ENCODE measurements at places on chromosomes 13 and 19.

DNA sequence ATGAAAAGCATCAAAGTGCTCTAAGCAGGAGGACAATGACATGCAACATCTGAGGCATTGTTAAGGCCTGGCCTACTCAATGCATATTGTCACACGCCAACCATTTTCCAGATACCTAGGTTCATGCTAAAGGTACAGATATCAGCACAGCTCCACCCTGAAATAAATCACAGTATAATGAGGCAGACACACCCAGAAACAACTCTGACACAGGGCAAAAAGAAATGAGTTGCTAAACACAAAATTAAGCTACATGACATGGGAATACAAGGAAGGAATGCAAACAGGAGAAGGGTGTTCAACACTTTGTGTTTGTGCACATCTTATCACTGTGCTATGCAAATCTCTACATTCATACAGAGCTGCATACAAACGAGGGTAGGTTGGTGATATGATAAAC lies 86.5 kb downstream of the EPSTI1 start:
- no peak for DNase-seq

- DNase-seq, result peak; percentile 91
These were observed 1.2 kb upstream of the EEF2 start for GRCh38 chr19:3986260-3987041.

DNA sequence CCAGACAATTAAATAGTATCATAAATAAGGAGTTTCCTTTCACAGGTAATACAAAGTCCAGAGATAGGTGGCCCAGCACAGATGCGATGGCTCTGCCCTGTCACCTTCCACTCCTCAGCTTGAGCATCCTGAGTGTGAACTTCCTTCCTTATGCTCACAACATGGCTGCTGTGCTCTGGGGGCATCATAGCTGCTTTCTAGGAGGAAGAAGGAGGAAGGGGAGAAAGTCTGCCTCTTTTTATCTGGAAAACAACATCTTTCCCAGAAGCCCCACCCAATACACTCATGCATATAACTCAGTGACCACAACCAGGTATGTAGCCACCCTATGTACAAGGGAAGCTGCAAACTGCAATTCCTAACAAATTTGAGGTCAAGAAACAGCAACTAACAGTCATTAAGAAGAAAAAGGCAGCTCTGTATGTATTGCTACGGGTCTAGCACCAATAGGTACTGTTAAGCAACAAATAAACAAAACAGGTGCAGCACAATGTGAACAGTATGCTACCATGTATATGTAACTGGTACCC lies 201.2 kb upstream of the UBL3 start:
- no peak for DNase-seq

- DNase-seq, result no peak
These were observed 6.0 kb downstream of the SYCE2 start for GRCh38 chr19:12913011-12913561.

DNA sequence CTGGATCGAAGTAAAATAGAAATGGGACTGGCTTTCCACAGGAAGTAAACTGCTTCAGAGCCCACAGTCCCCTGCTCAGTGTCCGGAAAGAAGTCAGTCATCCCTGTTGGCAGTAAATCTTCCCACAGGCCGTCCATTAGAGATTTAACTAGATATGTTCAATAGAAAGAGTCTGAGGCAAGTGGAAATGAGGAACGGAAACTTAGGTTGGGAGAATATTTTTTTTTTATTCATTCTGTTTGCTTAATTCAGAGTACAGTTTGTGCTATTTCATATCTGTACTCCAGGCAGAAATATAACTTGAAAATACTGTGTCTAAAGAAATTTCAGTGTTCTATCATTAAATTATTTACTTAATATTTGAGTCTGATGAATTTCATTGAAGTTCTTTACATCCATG lies 22.7 kb downstream of the SLC25A15 start:
- DNase-seq, result peak; percentile 45

DNA sequence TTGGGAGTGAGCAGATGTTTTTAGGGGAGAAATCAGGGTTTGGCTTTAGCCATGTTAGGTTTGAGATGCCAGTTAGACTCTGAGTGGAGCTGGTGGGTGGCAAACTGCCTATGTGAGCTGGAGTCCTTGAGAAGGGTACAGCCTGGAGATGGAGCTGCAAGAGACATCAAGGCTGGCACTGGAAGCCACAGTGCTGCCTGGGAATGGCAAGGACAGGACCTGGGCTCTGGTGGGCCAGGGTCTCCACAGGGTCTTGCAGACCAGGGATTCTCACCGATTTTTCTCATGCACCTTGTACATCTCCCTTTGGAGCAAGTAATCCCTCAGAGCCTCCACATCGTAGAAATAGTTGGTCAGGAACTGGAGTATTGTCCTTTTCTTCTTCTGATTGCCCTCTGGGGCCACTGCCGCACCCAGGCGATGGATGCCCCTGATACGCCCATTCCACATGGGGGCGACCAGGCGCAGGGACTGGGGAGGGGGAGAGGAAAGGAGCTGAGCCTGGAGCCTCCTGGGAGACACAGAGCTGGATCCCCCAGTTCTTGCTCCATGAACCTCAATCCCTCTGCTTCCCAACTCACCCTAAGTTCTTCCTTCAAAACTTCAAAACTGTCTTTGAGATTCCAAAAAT lies 1.7 kb downstream of the DMAC2 start:
- no peak for DNase-seq

GRCh38 chr13:49258089-49258796 lies 10.5 kb downstream of the CDADC1 start:
- peak; percentile 53 for DNase-seq

DNA sequence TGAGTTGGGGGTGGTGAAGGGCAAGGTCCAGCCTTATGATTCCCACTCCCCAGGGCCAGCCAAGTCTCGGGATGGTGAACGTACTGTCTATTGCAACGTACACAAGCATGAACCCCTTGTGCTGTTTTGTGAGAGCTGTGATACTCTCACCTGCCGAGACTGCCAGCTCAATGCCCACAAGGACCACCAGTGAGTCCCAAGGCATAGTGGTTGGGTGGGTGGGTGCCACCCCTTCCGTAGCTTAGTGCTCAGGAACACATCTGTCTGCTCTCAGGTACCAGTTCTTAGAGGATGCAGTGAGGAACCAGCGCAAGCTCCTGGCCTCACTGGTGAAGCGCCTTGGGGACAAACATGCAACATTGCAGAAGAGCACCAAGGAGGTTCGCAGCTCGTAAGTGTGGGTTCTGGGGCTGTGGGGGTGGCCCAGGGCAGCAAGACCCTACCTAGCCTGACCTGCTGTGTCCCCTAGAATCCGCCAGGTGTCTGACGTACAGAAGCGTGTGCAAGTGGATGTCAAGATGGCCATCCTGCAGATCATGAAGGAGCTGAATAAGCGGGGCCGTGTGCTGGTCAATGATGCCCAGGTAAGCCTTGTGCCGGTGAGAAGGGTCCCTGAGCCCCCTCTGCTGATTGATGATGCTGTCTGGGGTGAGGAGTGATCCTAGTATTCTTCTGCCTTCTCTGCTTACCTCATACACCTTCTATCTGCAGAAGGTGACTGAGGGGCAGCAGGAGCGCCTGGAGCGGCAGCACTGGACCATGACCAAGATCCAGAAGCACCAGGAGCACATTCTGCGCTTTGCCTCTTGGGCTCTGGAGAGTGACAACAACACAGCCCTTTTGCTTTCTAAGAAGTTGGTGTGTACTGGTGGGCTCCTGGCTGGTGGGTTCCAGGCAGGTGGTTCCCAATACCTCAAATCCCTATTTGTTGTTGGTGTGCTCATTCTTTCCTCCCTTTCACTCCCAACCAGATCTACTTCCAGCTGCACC lies 3.8 kb downstream of the TRIM28 start:
- DNase-seq, result no peak

GRCh38 chr19:10228920-10229319 lies 2.2 kb downstream of the S1PR2 start:
- peak; percentile 53 for DNase-seq

DNA sequence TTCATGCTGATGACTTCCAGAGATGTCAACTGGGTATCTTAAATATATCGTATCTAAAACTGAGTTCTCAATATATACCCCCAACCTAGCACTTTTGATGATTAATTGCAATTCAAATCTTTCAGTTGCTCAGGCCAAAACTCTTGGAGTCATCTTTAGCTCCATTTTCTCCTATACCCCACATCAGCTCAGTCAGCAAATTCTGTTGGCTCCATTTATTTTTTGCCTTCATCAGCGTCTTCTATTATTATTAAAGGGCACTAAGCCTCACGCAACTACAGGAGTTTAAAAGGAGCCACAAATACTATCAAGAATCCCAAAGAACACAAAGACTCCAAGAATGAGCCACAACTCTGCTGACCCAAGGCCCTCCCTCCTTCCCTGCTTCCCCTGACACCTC lies 134.9 kb downstream of the KCTD12 start:
- DNase-seq, result no peak

DNA sequence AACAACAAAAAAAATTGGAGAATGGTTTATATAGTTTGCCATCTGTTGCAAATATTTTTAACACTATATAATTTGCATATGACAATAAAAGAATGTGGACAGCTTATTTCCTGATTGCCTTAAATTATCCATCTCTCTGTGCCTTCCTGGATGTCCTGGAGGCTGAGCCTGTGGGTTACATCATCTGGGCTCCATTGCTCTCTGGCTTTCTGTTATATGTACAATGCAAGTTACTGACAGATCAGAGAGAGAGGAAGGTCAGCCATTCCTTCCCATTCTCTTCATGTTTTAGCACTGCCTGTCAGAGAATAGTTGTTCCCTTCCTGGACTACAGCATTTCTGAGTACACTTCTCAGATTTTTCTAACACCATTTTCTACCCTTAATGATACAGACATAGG lies 758.3 kb upstream of the PCDH20 start:
- DNase-seq, result no peak

DNA sequence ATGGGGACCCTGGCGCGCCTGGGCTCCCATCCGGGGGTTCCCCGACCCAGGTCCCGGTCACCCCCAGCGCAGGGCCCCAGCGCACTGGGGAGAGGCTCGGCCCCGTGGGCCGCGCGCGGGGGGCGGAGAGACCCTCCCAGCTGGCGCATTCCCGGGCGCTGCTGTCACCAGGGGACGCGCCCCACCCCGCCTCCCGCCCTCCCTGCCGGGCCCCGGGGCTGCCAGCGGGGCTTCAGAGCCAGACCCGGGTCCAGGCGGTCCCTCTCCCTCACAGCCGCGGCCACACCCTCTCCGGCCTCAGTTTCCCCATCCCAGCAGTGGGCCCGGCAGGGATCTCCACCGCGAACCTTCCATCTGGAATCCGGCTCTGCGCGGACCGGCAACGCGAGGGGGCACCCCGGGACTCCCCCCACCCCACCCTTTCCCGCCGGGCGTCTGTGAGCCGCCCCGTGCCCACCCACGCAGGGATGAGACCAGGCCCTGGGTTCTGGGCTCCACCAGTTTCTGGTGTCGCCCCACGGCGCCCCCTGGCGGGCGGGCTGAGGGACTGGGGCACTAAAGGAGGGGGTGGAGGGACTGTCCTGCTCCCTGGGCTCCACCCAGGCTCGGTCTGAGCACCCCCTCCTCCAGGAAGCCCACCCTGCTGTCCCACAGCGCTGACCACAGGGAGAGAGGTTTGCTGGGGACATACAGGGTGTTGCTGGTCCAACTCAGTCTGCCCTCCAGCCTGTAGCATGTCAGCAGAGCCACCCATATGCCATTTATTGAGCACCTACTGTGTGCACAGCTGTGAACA lies 878 bp upstream of the ADAMTSL5 start:
- DNase-seq, result peak; percentile 80

GRCh38 chr13:109093998-109094397 lies 464.6 kb downstream of the MYO16 start:
- no peak for DNase-seq

DNA sequence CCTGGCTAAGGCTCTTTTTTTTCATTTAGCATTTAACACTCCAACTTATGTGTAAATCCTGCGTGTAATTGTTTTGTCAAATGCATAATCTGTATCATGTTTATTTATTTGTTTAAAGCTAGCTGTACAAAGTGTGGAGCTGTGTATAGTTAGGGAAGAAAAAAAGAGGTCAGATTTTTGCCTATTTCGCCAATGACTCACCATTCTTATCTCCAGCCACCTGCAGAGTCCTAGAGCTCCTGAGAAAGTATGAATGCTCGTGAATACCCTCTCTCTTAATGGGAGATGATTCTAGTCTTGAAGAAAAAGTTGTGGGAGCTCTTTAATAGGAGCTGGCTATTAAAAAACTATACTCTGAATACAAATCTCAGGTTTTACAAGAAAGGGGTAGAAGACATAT lies 778.8 kb upstream of the SLITRK5 start:
- DNase-seq, result no peak

DNA sequence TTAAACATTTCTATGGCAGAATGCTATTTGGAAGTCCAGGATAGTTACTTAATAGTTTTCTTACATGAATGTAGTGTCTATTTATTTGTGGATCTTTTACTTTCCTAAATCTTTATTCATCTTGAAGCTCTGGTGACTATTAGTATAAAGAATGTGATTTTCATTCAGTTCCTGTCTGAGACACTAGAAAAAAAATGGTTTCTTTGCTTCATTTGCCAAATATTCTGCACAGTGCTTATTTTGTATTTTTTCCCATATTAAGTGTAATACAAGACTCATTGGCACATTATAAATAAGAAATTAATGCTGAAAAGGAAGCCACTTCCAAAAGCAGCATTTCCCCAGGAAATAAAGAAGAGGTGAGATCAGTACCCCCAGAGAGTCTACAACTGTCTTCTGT lies 109.8 kb downstream of the POSTN start:
- no peak for DNase-seq

- no peak for DNase-seq
These were observed 41.9 kb downstream of the N4BP2L2 start for GRCh38 chr13:32496599-32497160.

GRCh38 chr13:105642511-105642958 lies 892.9 kb downstream of the EFNB2 start:
- no peak for DNase-seq

DNA sequence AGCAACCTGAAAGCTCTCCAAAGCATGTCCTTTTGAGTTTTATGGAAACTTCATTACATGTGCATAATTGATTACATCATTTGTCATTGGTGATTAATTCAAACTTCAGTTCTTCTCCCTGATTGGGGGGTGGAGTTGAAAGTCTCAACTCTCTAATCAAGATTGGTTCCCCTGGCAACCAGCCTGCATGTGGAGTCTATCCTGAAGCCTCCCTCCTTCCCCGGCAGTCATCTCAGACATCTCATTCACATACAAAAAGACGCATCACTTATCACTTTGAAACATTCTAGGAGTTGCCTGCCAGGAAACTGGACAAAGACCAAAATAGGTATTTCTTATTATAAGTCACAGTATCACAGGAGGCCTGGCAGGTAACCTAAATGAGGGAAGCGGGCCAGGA lies 50.5 kb downstream of the TEX26 start:
- no peak for DNase-seq

- DNase-seq, result peak; percentile 3
These were observed 58.0 kb downstream of the ERCC5 start for GRCh38 chr13:102903659-102904407.

DNA sequence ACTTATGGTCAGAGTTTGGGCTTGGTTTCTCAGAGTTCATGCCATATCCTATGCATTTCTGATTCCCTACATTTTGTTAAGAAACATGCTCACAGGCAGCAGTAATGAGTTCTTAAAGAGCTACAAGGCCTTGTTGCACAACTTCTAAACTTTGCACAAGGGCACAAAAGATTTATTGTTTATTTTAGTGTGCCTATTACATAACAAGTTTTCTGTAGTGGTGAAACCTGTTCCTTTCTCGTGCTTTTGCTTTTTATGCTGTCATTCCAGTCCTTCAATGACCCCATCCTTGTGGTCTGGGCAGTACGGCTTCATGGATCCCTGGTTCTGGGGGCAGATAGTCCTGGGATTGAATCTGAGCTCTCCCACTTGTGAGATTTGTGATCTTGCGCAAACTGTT lies 17.8 kb downstream of the ZNF507 start:
- DNase-seq, result no peak

All from suppressor macrophage treated with lipopolysaccharide for 4 hours (primary cell).